ENCODE measurements at places on chromosomes 6 and 20.
A peak's percentile ranks its signal among the peaks of the same experiment; 100 is the strongest.

DNA sequence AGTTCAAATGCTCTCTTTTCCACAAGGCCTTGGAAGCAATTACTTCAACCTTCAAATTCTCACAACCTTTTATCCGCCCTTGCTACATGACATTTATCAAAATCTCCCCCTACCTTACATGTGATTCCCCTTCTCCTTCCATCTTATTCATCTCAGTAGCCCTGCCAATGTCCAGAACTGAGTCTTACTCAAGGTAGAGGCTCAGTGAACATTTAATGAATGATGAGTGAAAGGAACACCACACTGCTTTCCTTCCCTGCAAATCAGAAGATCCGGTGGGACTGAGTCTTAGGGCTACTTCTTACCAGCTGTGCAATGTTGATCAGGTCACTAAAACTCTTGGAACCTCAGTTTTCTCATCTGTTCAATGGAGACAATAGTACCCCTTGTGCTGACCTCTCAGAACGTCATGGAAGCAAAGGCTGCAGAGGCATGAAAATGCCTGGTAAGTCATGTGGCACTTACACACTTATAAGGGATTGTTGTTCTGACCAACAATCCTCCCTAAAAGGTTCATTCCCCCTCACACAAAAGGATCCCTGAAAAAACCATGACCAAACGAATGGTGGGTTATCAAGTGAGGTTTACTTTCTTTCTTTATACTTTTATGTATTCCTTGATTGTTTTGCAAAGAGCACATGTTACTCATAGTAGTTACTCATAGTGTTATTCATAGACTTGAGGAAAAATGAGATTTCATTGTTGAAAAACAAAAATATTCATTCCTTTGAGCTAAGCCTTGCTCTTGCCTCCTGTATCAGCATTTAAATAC is 6.5 kb downstream of the MDGA1 start:
- DNase-seq: no peak

DNA sequence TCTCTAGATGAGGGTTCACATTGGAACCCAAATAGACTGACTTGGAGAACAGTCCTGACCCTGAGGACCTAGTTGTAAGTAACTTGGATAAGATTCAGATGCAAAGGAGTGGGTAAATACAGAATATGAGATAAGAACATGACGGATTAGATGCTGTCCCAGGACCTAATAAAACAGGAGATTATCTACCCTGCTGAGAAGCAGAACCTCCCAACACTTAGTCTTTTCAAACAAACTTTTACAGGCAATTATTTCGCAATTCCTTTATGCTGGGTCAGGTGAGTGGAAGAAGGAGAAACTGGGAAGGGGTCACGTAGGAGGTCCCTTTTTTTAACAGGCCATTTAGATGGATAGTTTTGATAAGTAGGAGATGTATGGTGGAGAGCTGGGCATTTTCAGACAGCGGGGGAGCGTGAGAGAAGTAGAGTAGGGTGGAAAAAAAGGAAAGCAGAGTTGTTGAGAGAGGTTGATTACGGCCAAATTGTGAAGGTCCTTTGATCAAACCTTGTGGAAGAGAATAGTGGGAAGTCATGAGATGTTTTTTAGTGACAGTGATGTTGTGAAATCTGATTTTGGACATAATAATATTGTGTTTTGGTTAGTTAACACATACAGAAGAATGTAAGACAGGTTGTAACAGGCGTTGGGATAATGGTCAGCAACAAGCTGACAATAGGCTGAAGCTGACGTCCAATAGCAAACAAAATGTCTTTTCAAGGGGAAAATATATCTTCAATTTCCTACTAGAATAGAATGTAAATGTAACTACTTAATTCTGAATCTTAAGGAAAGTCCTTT is 32.8 kb downstream of the FAM83B start:
- DNase-seq: no peak

DNA sequence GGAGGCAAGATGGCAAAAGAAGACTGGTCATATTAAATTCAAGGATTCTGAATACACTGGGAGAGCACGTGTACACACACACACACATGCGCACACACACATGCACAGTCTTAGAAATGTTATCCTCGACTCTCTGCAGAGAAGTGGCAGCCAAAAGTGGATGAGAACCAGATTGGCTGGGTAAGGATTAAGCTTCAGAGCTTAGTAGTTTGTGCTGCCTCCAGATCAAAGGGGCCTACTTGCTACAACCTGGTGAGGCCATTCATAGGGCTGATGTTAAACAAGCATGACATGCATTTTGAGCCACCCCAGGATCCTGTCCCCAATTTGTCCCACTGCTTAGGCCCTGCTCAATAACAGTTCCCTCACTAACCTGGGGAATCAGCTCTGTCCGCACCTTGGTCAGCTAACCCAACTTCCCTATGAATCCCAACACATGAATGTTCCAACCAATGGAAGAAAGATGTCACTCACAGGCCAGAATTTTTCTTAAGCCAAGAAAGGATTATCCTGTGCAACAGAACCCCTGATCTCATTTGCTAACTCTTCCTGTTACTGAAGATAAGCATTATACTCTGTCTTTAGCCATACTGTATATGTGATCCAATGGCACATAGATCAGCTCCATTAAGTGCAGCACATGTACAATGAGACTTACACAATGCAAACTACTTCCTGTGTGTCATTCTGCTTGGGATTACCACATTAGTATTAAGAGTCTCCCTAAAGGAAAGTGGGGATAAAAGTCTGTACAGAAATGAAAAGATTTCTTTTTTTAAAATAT is 31.0 kb downstream of the TOMM6 start:
- no peak for DNase-seq

DNA sequence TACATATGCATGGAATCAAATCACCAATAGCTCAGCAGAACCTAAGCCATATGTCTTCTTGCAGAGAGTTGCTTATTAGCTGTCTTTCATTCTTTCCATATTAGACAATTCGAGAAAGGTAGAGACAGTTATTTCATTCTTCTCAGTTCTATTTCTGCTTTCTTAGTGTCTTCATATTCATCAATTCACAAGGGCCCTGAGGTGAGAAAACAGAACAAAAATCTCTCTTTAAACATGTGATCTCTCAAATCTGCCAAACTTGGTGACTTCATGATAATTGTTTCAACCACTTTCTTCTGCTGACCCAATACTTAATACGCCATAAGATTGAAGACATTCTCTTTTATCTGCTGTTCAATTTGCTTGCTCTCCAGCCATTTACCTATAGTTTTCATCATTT is 229.7 kb upstream of the MARCKS start:
- DNase-seq: no peak

DNA sequence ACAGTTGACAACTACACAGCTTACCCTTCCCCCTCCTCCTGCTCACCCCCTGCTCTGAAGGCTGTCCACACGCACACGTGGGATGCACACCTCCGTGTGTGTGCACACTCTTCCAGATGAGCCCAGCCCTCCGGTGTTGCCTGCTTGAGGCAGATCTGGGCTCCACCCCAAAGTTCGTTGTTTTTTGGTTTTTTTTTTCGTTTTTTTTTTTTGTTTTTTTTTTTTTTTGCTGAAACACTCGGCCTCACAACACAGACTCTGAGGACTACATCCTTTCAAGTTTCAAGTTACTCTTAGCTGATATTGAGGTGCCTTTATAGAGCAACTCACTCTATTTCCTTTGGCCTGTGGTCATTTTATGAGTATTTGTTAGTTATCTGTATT is 88.2 kb downstream of the RREB1 start:
- DNase-seq: no peak

DNA sequence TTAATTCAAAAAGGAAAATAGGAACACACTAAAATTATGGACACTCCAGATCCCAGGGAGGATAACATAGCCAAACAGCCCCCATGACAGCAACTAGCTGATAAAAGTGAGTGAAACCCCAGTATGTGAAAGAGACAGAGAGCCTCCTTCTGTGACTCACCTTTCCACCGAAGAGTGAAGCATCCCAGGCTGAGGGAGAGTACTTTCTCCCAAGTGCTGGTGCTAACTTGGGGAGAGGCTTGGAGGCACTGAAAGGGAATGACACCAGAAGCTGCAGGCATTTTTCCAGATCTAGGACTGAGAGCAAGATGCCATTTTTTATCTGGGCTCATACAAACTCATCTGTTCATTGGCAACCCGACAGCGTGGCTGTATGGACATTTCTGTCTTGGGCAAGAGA is 339.8 kb downstream of the HTR1B start:
- DNase-seq: no peak

DNA sequence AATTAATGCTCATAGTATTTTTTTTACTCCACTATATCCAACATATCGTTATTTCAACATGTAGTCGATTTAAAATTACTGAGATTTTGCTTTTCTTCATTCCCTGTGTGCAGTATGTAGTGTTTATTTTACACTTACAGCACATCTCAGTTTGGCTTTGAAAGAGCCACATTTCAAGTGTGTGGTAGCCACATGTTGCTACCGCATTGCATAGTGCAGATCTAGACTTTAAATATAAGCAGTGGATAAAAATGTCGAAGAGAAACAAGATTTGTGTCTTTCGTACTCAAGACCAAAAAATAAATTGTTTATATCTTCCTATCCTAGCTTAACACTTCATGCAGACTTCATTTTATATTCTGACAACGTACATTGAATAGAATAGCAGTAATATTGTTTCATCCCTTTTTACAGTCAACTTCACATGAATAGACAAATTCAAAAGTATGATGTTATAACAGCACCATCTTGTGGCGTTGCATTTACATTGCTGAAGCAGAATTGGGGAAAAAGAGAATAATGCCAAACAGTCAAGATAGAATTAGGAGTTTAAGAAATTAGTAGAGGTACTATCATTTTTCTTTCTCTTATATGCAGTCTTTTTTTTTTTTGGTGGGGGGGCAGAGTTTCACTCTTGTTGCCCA is 29.9 kb downstream of the FBXO5 start:
- no peak for DNase-seq

- no peak for DNase-seq
These were observed 8.9 kb upstream of the SOX12 start for GRCh38 chr20:316316-317068.

GRCh38 chr6:143090314-143091044 is 29.8 kb downstream of the AIG1 start:
- DNase-seq: no peak

GRCh38 chr6:7868926-7869325 is 41.7 kb downstream of the TXNDC5 start:
- DNase-seq: no peak

- DNase-seq: peak; percentile 76
These were observed 25.3 kb upstream of the TOP1 start for GRCh38 chr20:41003143-41003935.

DNA sequence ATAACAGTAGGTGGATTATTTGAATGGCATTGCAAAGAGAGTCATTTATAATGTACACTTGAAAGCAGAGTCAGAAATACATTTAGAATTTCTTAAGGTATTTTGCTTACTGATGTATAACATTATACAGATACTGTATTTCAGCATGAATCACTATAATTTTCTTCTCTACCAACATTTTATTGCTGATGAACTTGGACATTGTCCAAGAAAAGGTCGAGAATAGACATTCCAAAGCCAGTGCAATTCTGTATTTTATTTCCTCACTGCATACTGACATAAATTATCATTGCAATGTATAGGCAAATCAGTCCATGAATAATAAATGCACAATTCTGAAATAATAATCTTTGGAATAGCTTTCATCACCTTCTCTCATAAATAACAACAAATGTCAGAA is 1420.0 kb upstream of the EYS start:
- DNase-seq: no peak

- DNase-seq: no peak
These were observed 48.3 kb downstream of the ECT2L start for GRCh38 chr6:138844192-138844591.

GRCh38 chr6:32529697-32530430 is at the start of gene HLA-DRB5:
Gene HLA-DRB5, minus strand, starts transcription at chr6:32530287. Its CDS starts 63 bp downstream, at chr6:32530224.
- DNase-seq: peak; percentile 3

GRCh38 chr6:41429506-41430504 is 94.4 kb downstream of the NCR2 start:
- DNase-seq: no peak

DNA sequence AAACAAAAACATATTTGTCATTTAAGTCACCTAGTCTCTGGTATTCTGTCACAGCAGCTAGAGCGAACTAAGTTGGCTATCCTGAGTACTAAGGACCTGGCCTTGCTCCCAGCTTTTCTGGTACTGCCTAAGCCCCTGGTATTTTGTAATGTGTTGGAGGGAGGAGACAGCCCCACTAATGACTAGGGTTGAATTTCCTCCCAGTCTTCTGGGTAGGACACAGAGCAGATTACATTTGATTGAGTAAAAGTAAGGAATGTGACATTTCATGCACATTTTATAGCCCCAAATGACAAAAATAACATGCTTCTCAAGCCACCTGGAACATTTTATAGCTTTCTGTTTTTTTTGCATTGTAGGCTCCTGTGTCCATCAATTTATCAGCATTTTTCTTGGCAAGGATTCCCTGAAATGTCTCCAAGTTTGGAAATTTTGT is 47.9 kb upstream of the DDR1 start:
- no peak for DNase-seq

DNA sequence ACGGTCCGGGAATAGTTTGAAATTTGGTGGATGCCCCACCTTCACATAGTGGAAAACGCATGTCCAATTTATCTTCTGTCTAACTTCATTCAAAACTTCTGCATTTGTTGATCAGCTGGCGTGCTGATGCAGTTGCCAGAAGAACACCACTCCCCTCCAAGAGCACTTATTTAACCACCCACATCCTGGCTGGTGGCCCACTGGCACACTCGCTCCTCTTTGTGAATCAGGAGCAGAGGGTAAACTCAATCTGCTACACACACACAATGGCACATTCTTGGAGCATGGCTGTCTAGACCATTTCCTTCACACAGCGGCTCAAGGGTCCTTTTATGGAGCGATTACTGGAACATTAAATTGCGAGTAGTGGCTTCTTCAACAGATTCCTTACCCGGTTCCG is 55.1 kb upstream of the CEP162 start:
- no peak for DNase-seq

DNA sequence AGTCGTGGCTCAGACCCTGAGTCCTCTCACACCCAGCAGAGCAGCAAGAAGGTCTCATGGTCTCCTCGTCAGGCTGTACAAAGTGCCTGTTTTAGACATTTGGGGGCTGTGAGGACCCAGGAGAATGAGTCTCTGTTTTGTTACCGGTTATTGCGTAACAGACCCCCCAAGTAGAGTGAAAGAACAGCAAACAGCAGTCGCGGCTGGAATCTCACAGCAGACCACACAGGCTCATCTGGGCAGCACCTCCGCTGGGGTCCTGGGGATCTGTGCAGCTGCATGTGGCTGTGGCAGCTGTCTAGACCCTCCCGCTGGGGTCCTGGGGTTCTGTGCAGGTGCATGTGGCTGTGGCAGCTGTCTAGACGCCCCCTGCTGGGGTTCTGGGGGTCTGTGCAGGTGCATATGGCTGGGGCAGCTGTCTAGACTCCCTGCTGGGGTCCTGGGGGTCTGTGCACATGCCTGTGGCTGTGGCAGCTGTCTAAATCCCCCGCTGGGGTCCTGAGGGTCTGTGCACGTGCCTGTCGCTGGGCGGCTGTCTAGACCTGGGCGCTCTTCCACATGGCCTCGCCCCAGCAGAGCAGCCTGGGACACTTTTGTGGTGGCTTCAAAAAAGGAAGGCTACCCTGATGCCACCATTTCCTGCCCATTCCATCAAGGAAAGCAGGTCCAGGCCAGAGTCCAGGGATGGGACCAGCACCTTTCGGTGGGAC is 24.7 kb downstream of the ENTPD6 start:
- no peak for DNase-seq

GRCh38 chr6:40856271-40856670 is 182.8 kb downstream of the UNC5CL start:
- DNase-seq: no peak
